NCI-H510A treated with DMSO at 0.1 percent for 48 hours (cell line): ENCODE measurements at places on chromosomes 11 and 22.

GRCh38 chr22:43451371-43452050, 39.7 kb downstream of the MPPED1 start:
- no peak for DNase-seq

- DNase-seq = no peak
Measured at GRCh38 chr11:59810911-59811259, 307 bp upstream of the MRPL16 start.

DNA sequence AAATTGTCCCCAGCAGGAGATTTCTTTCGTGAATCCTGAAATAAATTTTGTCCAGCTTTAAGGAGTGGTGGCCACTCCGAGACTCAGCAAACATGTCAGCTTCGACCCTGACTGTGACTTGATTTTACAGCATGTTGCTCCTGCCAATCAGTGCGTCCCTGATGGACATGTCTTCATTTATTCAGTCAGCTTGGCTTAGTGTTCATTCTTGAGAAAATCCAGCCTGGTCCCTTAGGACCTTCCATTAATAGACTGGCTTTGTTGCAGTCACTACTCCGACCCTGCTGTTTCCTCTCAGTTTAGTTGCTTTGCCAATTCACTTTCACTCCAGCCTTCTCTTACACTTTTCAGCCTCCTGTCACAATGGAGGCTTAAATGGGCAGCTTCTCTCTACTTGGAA, 30.5 kb downstream of the TMPRSS5 start:
- DNase-seq = no peak

DNA sequence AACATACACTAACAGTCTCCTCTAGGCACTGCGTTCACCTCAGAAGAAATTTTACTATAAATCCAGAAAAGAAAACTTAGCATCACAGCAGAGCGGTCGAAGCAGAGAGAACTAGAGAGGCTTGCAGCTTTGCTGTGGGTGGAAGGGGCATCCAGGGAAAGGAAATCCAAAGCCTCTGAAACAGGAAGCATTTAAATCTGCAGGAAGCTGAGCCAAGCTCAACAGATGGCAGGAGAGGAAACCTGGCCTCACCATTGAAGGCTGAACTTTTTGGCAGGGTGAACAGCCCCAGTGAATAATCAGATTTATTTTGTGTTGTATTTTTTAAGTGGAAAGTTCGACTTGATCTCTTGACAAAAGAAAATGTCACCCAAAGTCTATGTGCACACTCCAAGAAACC, 858.1 kb downstream of the OPCML start:
- DNase-seq = peak; percentile 98

DNA sequence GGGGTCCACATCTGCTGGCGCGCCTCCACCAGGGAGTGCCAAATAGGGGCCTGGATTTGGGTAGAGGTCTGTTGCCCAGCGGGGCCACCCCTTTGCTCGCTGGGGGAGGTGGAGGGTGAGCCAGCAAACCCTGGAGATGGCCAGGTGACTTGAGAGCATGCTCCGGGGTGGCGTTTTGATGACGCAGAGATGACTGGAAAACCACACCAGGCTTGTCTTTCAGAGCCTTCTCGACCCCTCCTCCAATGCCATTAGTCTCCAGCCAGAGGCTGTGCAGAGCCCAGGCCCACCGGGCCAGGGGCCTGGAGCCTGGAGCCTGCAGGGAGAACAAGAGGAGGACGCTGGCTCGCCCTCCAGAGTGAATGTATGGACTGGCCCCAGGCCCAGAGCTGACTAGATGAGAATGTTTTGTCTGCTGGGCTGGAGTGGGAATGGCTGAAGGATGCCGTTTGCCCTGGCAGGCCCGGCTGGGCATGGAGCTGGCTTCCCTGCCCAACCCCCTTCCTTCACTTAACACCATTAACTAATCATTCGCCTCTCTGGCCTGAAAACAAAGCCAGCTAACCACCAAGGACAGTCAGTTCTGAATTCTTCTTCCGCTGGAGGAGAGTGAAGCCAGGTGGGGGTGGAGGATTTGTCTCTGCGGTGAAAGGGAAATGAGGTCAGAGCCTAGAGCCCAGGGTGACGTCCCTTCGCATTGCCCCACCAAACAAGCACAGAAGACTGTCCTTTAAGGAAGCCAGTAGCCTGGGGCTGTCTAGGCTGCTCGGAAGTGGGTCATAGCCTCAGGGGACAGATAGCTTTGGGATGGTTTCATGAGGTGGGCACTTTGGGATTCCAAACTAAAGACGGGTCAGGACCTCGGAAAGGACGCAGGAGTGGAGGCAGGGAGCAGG, 1.6 kb upstream of the MCAM start:
- no peak for DNase-seq

DNA sequence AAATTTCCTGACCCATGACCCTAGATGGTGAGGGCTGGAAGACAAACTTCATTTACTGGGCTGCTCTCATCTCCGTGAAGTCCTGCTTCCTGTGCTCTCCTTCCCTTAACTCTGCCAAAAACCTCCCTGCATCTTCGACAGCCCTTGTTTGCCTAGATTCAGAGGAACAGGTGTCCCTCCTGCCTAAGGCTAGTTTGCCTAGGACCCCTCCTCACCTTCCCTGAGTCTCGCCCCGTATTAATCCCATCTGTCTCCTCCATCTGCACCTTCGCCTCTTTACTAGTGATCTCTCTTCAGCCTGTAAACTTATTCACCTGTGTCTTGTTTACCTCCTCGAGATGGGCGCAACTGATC, 33.1 kb downstream of the EIF3F start:
- no peak for DNase-seq
